ENCODE measurements at places on chromosomes 16 and 17.
A peak's percentile ranks its signal among the peaks of the same experiment; 100 is the strongest.

GRCh38 chr17:57580055-57580739, 164.9 kb downstream of the CCDC182 start:
- DNase-seq = no peak

- no peak for DNase-seq
These were observed 582.7 kb upstream of the PSMD7 start for GRCh38 chr16:73713778-73714495.

DNA sequence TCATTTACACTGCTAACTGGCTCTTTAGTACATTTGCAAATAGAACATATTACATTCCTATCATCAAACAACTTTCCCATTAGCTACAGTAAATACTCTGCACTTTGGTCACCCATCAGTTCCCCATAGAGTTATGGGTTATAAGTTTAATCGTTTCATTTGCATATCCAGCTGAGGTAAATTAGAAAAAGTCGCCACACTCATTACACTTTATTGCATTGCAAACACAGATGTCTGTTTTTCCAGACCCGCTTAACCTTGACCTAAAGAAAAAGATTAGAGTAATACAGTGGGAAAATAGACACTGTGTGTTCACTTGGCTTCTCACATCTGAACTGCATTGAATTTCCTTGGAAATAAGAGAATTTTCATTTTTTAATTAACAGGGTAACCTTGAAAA, 213.1 kb upstream of the PSMD7 start:
- no peak for DNase-seq

DNA sequence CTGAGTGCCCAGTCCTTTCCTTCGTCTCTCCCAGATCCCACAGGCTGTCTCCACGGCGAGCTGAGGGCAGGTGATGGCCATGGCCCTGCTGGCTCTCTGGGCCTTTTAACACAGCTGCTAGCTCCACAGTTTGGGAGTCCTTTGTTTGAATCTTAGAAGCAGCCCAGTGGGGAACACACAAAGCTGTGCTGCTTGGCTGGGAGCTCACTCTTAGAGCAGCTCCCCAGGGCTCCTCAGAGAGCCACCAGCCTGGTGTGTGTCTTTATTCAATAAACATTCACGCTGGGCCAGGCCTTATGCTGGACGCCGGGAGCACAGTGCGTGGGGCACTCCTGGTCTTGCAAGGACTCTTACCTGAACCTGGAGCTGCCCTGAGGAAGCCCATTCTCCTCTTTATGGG, 29.7 kb downstream of the WNT3 start:
- DNase-seq = no peak

GRCh38 chr16:10362077-10362863, 23.6 kb upstream of the ATF7IP2 start:
- peak; percentile 1 for DNase-seq

GRCh38 chr16:77548151-77548550, 113.3 kb upstream of the ADAMTS18 start:
- no peak for DNase-seq

- DNase-seq = no peak
These were observed 8.7 kb downstream of the MSL1 start for GRCh38 chr17:40130352-40131042.

DNA sequence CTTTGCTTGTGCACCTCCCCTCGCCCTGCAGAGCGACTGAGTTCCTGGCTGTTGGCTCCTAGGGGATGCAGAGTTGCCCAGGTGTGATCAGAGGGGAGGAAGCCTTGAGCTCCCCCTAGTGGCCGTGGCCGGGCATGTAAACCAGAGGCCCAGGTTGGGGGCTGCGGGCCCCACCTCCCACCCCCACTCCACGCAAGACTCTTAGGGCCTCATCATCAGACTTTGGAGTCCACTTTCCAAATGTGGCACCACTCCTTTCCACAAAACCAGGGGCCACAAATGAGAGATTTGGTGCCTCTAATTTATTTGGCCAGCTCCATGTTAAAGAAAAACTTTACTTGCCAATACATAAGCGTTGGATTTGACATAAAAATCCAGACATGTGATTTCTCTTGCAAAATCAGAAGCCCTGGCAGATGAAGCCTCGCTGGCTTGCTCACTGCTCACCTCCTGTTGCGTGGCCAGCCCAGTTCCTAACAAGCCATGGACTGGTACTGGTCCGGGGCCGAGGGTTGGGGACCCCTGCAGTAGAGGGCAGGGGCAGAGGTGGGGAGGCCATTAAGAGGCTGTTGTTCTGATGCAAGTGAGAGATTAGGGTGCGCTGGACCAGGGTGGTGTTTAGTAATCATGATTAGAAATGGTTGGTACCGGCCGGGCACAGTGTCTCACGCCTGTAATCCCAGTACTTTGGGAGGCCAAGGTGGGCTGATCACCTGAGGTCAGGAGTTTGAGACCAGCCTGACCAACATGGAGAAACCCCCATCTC, 28.7 kb upstream of the GAS7 start:
- peak; percentile 51 for DNase-seq

- peak; percentile 15 for DNase-seq
These were observed 155.1 kb downstream of the C16orf95 start for GRCh38 chr16:87161822-87162676.

DNA sequence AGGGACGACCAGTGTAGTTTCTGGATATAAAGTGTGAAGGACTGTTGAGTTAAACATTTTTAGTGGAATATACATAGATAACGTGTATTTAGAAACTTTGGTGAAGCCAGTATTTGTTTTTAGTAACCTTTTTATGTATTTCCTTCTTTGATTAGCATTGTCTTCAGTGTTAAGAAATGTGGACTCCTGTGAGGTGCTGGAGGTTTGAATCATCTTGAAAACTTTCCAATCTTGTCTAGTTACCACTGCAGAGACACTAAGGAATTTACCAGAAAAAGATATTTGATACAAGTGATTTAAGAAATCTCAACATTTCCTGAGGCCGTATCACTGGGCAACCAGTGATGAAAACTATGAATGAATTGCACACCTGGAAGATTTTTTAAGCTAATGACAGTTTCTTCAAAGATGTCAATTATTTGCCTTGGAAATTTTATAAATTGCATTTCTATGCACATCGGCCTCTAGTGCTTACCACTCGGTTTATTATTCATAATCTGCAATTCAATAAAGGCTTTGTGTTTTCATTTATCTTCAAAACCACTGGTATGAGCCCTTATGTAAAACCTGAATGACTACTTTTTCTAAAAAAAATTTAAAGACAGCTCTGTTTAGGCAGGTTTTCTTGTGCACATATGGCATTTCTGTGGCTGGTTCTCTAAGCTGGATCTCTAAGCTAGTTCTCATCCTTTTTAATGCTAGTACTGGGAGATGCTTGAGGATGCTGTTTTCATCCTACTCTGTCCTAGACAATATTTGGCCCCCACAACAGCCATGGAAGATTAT, 31.4 kb upstream of the ADCY7 start:
- no peak for DNase-seq

DNA sequence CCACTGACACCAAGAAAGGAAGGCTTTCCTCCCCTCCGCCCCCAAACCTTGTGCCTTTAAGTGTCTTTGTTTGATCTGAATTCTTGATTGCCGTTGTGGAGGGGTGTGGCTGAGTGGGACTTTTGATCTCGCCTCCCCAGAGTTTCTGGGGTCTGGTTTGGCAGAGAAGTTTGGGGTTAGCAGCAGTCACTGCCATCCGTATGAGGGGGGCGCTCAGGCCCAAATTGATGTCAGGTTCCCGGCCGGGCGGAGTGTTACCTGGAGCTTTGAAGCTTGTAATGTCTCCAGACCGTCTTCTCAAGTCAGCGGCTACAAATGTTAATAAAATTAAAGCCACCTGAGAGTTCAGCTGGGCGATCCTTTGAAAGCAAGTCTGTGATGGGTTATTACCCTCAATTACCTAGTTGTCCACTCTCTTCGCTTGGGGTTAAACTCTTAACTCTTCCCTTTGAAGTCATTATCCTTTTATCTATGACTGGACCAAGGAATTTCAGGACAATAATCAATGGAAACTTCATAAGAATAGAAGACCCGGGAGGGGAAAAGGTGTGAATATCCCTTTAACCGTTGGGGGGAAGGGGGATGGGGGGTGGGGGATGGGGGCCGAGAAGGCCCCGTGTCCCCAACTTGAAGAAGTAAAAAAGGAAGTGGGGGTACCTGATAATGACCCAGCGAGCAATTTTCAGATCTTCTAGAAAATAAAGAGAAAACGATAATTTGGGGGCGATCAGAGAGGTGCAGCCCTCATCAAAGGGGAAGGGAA, 31.8 kb upstream of the AXIN2 start:
- DNase-seq = no peak

DNA sequence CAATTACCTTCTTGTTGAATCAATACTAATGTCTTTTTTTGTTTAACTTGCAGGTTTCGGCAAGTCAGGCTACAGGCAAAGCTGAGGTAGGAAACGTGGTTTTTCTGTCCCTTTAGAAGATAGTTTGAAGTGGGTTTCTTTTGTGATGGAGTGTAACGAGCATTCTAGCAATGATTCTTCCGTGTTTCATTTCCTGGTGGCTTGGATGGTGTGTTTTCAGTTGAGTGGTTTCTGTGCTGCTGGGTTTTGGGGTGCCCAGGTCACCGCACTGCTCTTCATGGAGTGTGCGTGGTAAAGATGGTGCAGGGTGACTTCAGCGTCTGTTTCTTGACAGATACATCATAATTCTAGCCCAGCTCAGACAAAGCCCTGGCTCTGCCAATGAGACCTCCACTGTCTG, 769.7 kb upstream of the EEF2KMT start:
- DNase-seq = no peak

- DNase-seq = no peak
These were observed 97.9 kb downstream of the FOXL1 start for GRCh38 chr16:86676254-86676670.

GRCh38 chr17:29760279-29761039, 137.7 kb upstream of the CORO6 start:
- peak; percentile 80 for DNase-seq

- peak; percentile 22 for DNase-seq
These were observed 27.5 kb downstream of the ZCCHC14 start for GRCh38 chr16:87465306-87465705.

GRCh38 chr16:10086620-10087019, 95.6 kb downstream of the GRIN2A start:
- no peak for DNase-seq

- no peak for DNase-seq
These were observed 2.1 kb upstream of the GPRC5C start for GRCh38 chr17:74429604-74430384.
